ENCODE measurements at places on chromosomes 2 and 18.

GRCh38 chr2:160918906-160919503 is 241.2 kb upstream of the TANK start:
- DNase-seq = no peak

GRCh38 chr18:30175621-30176225 is 866.8 kb downstream of the DSC3 start:
- DNase-seq = no peak

DNA sequence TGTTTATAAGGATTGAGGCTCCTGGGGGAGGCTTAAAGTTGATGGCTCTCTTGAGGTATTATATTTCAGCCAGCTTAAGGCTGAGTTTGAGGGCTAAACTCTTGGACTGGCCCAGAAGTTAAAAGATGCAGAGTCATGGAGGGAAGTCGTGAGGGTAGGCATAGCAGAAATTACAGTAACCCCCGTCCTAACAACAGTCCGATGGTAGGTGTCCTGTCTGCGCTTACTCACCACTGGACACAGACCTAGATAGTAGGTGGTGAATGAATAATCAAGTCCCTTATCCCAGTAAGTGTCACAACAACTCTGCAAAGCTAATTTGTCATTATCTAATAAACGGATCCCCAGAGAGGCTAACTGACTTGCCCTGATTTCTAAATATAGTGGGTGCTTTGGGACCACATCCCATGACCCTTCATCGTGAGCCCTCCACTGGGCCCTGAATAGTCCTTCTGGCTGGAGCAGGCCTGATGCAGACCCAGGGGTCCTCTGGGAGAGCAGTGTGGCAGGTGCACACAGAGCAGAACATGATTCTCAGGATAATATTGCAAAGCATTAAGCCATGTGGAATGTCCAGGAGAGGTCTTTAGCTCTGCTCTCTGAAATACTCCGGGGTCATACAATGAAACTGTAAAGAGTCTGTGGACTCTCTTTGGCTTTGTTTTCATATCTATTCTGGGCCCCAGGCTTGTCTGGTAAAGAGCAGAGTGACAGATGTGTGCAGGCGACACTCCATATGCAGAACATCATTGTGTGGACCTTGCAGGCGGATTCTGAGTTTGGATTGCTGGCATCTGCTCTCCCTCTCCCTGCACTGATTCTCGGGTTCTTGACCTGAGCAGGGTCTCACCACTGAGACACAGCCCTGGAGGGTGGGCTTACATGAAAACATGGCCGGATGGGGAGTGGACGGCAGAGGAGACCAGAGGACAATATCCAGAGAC is 98.1 kb downstream of the RNF144A start:
- no peak for DNase-seq

GRCh38 chr2:195164930-195165329 is 492.1 kb upstream of the SLC39A10 start:
- no peak for DNase-seq

- DNase-seq = no peak
Observed at GRCh38 chr2:17557596-17557995, 17.1 kb downstream of the VSNL1 start.

- no peak for DNase-seq
Observed at GRCh38 chr18:63787673-63788072, 12.5 kb downstream of the SERPINB7 start.

DNA sequence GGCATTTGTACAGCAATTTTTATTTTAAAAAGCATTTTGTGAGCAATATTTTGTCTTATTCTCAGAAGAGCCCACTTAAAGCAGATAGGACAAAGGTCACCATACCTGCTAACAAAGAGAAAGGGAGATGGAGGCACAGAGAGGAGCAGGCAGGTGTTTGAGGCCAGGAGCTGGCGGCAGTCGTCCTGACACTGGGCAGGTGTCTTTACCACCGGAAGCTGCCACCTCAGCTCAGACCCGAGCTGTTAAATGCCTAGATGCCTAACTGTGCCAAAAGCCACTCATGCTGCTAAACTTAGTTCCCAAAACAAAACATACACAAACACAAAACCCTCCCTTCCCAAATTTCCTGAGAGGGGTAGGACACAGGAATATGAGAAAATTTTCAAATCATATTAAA is 120.9 kb downstream of the CNTNAP5 start:
- no peak for DNase-seq

DNA sequence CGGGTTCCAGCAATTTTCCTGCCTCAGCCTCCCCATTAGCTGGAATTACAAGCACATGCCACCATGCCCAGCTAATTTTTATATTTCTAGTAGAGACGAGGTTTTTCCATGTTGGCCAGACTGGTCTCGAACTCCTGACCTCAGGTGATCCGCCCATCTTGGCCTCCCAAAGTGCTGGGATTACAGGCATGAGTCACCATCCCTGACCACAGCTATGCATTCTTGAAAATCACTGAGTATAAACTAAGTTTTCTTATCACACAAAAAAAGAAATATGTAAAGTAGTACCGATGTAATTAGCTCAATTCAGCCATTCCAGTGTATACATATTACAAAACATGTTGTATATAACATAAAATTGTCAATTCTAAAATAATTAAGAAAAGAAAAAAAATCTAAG is 232.7 kb downstream of the MBD2 start:
- DNase-seq = no peak

All from right renal pelvis (tissue), 4 donors.